ENCODE measurements at places on chromosomes 5 and 9.

GRCh38 chr5:91591076-91591475 lies 208.0 kb upstream of the ARRDC3 start:
- DNase-seq, result no peak

GRCh38 chr9:128062279-128062678 lies 4.8 kb downstream of the NAIF1 start:
- no peak for DNase-seq

DNA sequence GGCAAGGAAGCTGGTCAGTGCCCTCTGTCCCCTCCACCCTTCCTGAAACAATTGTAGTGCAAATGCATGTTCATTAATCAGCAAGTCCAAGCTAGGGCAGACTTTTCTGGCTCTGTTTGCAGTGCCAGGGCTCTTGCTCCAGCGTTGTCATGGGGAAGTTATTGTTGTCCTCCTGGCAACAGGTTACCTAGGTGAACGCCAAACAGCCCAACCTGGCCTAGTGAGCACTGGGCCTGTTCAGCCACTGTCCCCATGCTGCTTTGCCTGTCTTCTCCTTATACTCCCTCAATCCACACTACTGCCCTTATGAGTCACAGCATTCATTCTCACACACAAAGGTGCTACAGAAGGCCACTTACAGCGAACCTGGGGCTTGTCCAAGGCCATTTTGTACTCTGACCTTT lies 34.5 kb upstream of the GLIS3 start:
- DNase-seq, result no peak

DNA sequence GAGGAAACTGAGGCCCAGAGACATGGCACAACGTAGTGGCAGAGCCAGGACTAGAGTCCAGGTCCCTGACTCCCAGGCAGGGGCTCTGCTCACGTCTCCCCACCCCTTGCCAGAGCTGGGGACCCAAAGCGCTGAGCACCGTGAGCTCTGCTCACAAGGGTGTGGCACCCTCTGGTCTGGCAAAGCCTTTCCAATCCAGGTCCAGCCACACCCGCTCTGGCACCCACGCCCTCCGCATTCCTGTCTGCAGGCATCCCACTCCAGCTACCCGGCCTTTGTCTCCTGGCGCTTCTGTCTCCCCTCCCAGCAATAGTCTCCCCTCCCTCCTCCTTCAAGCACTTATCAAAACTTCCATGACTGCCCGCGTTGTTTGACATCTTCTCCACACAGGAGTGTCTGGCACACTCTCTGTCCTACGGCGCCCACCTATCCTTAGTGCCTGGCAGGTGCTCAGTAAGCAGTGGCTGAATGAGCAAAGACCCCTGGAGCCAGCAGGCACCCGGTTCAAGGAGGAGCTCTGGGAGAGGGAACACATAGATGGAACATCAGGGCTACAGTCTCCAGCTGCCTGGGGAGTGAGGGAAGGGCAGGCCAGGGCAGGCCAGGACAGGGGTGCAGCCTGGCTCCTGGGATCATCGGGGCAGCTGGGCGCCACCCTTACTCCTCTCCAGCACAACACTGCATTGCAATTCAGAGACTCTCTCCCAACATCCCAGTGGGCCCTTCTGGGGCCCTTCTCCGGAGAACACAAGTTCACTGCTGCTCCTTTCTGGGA lies 12.0 kb downstream of the HIGD2A start:
- DNase-seq, result no peak

GRCh38 chr9:133709015-133709611 lies 29.0 kb downstream of the SARDH start:
- peak; percentile 53 for DNase-seq

DNA sequence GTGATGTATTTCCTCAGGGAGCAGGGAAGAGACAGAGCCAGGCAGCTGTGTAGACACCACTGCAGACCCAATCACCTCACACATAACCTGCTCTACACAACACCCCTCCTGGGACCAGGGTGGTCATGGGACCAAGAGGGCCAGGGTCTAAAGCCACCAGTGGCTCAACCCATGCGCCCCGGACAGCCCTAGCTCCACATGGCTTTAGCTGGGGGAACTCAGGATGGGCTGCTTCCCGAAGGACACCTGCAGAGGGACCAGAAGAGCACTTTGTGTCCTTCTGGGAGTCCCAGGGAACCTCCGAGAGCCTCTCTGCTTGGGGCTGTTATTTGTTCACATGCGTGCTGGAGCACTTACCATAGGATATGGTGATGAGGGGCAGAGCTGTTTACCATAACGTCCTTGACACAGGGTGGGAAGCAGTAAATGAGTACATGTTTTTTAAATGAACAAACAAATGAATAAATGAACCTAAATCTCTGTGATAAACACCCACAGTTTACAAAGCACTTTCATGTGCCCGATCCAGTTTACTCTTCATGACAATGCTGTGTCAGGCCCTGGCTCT lies 12.3 kb downstream of the SEPTIN8 start:
- DNase-seq, result no peak

DNA sequence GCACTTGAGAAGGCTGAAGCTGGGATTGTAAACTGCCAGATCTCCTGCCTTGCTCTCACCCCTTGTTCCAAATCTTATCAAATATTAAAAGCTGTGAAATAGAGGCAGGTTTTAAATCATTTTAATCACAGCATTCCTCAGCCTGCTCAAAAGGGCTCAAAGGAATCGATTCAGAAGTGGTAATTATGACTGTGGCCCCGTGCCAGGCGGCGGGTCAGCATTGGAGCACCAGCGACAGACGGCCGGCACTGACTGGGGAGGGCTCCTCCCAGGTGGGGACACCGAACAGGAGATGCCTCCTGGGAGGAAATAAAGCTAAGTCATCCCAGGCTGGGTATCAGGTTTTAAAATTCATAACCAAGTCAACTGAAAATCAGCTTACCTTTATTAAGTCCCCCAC lies 66.7 kb downstream of the KCNIP1 start:
- DNase-seq, result no peak

DNA sequence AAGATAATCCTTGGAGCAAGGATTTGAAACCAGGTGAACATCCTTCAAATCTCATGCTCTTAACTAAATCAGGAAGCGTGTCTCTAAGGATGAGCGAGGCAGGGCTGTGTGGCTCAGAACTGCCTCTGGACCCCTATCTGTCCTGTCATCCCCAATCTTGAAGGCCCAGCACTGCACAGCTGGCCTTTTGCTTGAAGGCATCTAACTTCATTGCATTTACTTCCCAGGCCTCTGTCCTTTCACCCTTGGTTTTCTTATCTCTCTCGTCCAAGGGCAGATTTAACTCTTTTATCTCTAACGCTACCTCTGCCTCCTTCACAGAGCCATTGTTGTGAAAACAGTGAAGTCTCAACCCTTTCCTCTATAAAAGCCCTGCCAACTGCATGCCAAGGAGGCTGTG lies 83.8 kb downstream of the UGCG start:
- no peak for DNase-seq

- peak; percentile 34 for DNase-seq
These were observed 531 bp downstream of the MVB12B start for GRCh38 chr9:126327006-126327713.

- DNase-seq, result no peak
These were observed 29.0 kb upstream of the CDKN2B start for GRCh38 chr9:22037954-22038690.

- no peak for DNase-seq
These were observed 67.1 kb downstream of the ADAMTS2 start for GRCh38 chr5:179278119-179278518.

DNA sequence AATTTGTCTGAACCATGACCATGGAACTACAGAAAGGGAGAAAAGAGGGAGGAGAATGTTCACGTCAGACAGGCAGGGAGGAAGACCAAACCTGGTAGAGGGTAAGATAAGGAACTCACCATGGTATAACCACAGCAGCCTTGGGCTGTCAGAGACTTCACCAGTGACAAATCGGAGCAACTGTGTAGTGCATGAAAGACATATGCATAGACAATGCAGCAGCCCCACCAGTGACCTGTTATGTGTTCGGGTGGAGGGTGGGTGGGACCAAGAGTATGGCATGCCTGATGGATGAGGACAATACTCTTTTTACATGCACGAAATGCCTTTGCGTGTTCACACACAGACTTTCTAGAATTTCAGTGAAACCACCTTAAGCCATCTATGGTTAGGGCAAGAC lies 221.8 kb upstream of the RASEF start:
- no peak for DNase-seq

DNA sequence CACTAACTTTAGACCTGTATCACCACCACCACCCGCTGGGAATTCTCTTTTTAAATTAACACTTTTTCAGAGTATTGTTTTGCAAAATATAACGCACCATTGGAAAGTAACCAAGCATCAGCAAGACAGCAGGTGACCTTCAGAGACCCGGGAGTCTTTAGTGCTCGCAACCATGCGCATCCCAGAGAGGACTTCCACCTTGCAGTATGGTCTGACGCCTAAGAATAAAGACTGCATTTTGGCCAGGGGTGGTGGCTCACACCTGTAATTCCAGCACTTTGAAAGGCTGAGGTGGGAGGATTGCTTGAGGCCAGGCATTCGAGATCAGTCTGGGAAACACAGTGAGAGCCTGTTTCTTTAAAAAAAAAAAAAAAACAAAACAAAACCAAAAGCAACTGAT lies 113.8 kb downstream of the MED27 start:
- no peak for DNase-seq

DNA sequence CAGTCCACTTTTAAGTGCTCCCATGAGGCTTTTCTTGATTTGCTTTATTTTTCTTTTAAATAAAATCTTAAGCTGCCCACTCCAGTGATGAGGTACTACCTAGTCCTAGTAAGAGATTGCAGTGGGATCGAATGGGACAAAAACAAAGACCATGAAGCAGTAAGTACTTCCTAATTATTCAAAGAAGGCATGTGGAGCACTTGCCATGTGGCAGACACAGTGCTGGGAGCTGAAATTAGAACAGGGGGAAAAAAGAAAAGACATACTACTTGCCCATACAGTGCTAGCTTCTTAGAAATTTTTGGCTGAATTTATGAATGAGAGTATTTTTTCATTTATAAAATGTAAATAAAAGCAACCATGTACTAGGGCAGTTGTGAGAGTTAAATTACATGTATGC lies 239.9 kb upstream of the TNC start:
- DNase-seq, result no peak

DNA sequence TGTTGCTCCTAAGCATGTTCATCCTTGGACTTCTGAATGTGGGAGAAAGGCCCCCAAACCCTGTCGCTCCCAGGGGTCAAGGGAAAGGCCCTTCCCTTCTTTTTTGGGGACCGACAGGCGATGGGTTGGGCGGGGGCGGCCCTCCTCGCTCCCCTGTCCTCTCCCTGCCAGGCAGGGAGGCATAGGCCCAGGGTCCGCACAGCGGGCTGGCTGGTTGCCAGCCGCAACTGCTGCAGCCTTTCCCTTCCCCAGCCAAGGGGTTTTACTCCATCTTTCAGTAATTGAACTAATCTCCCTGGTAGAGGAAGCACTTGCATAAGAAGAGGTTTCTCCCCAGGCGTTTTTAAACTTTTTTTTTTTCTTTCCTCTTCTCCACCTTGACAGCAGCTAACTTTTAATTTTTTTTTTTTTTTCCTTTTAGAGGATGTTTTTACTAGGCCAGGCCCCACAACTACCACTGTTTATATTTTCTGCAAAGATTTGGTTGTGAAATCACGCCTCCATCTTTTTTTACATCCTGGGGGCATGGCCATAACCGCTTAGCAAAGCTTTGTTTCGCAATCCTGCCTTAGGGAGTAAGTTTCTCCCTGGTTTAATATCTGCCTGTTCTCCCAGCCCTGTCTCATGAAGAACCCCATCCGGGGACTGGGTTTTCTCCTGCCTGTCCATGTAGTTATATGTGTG lies 216.9 kb upstream of the ZNF608 start:
- DNase-seq, result no peak

- no peak for DNase-seq
These were observed 147.3 kb downstream of the FAM114A2 start for GRCh38 chr5:153891394-153891793.

GRCh38 chr9:81687521-81688261 lies 1.7 kb downstream of the TLE1 start:
- DNase-seq, result no peak

- no peak for DNase-seq
These were observed 1.3 kb upstream of the SVEP1 start for GRCh38 chr9:110580850-110581249.

DNA sequence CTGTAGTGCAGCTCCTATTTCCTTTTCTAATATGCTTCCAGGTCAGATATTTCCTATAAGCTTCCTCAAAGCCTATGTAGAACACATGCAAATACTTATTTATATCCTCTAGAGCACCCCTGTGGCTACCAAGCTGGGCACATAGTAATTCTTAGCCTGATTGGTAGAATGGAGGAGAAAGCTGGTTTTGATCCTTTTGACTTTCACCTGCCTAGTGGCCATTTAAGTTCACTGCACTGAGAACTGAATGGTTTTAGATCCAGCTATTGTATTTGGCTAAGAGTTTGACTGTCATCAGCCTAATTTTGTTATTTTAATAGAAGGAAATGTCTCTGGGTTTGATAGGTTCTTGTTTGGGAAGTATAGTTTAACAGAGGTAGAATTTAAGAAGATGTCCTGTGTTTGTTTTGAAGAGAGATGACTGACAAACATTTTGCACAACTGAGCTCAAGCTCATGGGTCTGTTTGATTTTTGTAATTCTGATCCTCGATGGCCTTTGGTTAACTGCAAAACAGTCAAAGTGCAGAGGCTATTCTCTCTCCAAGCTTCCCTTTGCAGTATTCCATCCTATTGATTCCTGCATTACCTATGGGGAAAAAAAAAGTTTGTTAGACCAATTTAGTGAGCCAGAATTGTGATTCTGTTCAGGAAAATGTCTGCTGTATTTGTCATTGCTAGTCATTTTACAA lies 85.4 kb downstream of the KCNN2 start:
- DNase-seq, result no peak

DNA sequence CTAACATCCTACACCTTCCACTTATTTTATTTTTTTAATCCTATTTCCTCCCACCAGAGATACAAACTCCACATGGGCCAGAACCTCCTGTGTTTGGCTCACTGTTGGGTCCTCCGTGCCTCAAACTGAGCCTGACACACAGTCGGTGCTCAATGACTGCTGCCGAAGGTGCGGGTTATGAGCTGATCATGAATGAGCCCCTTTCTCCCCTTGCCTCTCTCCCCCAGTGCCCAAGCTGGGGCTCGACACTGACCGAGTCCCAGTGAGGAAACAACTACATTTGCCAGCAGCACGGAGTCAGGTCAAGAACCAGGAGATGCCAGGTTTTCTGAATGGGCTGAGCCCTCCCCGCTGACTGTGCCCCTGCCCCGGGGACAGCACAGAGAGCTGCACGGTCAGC lies 45.0 kb downstream of the SARDH start:
- DNase-seq, result no peak

- DNase-seq, result no peak
These were observed 41.2 kb upstream of the RAPGEF1 start for GRCh38 chr9:131781069-131781468.
